ENCODE measurements at places on chromosomes 4 and X.

GRCh38 chr4:7736436-7737267 lies 203.0 kb downstream of the AFAP1 start:
- no peak for DNase-seq

GRCh38 chr4:156971676-156972378 lies at the start of gene PDGFC:
TSS of gene PDGFC (minus strand) at chr4:156971799. CDS start at chr4:156970903, 896 bp downstream.
- peak; percentile 56 for DNase-seq

DNA sequence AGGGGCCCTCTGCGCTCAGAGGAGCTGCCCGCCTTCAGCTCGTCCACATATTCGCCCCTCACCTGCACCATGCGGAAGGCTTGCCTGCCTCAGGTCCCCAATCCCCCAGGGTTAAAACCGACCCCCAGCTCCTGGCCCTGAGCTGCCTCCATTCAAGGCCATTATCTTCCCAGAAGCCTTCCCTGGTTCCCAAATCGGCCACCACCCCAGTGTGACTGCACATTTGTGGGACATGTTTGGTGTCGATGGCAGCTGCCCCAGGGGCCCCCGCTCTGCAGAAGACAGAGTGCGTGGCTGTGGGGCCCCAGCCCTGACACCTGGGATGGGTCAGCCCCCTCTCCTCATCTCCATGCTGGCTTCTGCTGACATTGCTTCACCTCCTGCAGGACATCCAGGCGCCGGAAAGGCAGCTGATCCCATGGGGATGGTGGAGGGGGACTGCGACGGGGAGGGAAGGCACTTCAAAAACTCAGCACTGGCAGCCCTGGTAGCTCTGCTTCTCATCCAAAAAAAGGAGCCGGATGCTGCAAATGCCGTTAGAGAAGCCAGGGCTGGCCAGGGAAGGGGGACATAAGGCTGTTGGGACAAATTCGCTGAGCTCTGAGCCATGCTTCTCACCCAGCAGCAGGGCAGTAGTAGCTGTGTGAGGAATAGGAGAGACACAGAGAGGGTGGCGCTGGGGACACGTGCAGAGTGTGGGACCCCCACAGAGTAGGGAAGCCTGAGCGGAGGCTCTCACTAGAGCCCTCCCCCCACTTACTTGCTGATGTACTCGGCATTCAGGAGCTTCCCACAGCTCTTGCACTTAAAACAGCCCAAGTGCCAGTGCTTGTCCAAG lies 78.5 kb downstream of the ABLIM2 start:
- no peak for DNase-seq

- peak; percentile 61 for DNase-seq
Observed at GRCh38 chr4:5708449-5709206, at the start of gene EVC2. TSS of gene EVC2 (minus strand) at chr4:5708559. CDS start at chr4:5708513, 46 bp downstream.

DNA sequence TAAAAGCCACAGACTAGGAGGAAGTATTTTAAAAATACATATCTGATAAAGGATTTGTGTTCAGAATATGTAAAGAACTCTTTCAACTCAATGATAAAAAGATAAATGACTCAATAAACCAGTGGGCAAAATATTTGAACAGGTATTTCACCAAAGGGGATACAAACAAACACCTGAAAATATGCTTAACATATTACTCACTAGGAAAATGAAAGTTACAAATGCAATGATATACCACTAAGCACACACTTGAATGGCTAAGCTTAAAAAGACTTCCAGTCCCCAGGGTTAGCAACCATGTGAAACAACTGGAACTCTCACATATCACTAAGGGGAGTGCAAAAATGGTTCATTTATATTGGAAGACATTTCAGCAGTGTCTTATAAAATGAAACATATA lies 131.6 kb downstream of the SLIT2 start:
- DNase-seq, result no peak

DNA sequence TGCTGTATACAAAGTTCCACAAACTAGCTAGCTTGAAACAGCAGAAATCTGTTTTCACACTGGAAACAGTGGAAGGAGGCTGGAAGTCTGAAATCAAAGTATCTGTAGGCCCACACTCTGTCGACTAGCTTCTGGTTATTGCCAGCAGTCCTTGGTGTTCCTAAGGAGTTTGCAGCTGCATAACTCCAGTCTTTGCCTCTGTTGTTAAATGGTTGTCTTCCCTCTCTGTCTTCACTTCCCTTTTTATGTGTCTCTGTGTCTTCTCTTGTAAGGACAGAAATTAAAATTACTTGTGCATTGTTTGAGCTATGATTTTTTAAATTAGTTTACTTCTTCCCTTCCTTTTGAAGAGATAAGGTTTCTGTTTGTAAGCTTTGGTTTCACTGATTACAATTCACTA lies 8.2 kb downstream of the MTHFD2L start:
- DNase-seq, result no peak

DNA sequence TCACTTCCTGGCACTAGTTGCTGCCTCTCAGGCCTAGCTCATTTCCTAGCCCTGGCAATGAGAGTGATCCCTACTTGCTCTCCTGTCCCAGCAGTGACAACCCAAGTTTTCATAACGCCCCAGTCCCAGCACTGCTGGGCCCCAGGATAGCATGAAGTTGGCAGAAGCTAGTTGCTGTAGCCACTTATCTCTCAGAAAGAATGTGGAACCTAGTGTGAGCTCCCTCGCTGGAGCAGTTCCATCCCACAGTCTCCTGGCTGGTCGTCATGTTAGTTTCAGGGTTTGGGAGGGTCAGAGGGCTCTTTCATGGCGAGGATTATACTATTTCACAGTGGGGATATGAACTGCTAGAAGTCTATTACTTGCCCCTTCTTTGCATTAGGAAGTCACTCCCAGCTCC lies 5.1 kb downstream of the PF4 start:
- no peak for DNase-seq

GRCh38 chr4:5478169-5478568 lies 230.2 kb downstream of the EVC2 start:
- DNase-seq, result no peak

GRCh38 chr4:85946821-85947220 lies 413.0 kb downstream of the MAPK10 start:
- DNase-seq, result no peak

DNA sequence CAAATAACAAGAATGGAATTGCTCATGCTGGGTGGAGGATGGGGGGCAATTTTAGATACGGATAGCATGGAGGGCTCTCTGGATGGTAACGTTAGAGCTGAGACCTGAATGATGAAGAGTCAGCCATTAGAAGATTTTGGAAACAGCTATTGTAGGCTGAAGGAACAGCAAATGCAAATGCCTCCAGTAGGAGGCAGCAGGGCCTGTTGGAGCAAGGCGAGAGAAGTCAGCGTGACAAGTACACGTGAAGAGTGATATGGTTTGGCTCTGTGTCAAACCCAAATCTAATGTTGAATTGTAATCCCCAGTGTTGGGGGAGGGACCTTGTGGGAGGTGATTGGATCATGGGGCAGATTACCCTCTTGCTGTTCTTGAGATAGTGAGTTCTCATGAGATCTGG lies 59.3 kb upstream of the SOD3 start:
- no peak for DNase-seq

GRCh38 chr4:154595807-154596206 lies 5.3 kb upstream of the FGA start:
- DNase-seq, result no peak

- DNase-seq, result peak; percentile 42
Observed at GRCh38 chr4:5892323-5893003, 423 bp downstream of the CRMP1 start.

- DNase-seq, result no peak
Observed at GRCh38 chr4:136935305-136935704, 597.0 kb downstream of the PCDH18 start.

DNA sequence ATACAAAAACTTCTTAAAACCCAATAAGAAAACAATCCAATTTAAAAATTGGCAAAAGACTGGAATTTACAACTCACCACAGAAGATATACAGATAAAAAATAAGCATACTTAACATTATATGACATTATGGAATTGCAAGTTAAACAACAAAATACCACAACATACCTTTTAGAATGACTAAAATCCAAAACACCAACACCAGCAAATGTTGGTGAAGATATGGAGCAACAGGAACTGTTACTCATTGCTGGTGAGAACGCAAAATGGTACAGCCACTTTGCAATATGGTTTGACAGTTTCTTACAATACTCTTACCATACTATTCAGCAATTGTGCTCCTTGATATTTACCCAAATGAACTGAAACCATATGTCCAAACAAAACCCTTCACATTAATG lies 112.4 kb downstream of the ADGRL3 start:
- DNase-seq, result no peak

DNA sequence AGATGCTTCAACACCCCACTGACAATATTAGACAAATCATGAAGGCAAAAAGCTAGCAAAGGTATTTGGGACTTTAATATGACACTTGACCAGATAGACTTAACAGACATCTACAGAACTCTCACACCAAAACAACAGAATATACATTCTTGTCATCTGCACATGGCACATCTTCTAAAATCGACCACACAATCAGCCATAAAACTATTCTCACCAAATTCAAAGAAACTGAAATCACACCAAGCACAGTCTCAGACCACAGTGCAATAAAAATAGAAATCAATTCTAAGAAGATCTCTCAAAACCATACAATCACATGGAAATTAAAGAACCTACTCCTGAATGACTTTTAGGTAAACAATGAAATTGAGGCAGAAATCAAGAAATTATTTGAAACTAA lies 340.8 kb downstream of the PPP1R2C start:
- DNase-seq, result no peak

DNA sequence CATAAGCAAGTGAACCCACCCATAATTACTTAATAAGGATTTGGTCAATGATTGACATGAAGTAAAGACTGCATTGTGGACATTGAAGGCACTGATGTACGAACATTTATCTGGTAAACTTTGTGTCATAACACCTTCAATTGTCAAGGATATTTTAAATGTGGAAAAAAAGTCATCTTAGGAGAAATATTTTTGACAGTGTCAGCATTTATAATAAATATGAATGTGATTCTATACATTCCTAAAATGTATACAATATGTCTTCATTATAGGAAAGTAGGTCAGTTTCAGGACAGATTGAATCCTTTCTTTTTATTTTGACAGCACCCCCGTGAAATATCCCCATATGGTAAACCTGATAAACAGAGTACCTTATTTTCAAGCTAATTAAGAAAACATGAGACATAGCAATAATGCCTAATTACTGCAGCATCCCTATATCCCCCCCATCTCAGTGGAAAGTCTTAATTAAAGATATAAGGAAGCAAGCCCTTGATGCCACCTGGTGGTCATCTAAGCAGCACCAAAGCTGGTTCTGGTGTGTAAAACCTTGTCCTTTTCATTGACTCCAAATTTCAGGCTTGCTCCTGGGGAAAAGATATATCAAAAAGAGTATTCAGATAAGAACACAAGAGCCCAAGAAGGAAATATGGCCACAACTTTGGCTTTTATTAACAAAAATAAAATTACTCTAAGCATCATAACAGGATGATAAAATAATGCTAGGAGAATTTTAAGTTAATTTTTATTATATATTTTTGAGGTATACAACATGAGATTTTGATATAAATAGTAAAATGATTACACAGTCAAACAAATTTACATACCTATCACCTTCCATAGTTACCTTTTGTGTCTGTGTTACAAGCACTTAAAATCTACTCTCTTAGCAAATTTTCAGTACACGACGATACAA lies 379.7 kb downstream of the TLL1 start:
- DNase-seq, result peak; percentile 5

DNA sequence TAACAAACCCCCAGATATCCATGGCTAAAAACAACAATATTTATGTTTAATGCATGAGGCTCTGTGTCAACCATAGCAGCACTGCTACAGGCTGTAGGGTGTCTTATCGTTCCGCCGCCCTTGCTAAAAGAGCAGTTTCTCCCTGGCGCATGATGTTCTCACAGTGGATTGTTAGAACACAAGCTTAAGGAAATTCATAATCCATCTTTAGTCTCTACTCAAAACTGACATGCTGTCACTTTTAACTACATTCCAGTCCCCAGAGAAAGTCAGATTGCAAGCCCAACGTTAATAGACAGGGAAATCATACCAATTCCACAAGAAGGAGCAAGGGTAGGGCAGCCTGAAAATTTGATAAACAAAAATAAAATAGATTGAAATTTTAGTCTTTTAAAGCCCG lies 1960.8 kb downstream of the PCDH7 start:
- no peak for DNase-seq

DNA sequence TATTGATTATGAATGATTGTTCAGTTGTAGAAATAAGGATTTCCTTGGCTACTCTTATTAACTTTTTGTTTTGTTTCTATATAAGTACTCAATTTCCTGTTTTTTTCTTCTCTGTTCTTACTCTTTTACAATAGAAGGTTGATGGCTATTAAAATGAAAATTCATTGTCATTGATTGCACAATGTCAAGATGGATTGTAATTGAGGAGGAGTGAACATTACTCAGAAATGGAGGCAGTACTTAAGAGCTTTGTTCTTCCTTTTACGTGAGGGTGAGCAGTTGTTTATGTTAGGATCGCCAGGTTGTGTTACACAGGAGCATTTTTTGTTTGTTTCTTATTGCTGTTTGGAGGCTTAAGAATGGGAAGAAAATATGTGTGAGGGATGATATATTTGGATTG lies 2062.4 kb downstream of the ARAP2 start:
- DNase-seq, result no peak

DNA sequence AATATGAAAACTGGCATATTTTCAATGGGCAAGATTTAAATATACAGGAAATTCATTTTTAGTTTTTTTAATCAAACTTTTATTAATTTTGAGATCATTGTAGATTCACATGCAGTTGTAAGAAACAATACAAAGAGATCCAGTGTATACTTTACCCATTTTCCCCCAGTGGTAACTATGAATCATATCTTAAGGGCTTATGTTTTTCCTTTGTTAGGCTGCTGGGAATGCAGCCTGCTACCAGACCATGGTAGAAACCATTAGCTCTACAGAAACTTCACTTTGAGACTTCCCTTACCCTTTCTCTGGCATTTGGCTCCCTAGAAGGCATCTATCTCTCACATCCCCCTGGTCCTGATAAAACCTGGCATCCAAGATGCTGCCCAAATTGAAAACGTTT lies 147.6 kb upstream of the EOLA2 start:
- no peak for DNase-seq

- peak; percentile 7 for DNase-seq
Observed at GRCh38 chr4:114694770-114695169, 96.2 kb downstream of the UGT8 start.

GRCh38 chr4:52099860-52100461 lies 48.9 kb downstream of the SPATA18 start:
- DNase-seq, result no peak

DNA sequence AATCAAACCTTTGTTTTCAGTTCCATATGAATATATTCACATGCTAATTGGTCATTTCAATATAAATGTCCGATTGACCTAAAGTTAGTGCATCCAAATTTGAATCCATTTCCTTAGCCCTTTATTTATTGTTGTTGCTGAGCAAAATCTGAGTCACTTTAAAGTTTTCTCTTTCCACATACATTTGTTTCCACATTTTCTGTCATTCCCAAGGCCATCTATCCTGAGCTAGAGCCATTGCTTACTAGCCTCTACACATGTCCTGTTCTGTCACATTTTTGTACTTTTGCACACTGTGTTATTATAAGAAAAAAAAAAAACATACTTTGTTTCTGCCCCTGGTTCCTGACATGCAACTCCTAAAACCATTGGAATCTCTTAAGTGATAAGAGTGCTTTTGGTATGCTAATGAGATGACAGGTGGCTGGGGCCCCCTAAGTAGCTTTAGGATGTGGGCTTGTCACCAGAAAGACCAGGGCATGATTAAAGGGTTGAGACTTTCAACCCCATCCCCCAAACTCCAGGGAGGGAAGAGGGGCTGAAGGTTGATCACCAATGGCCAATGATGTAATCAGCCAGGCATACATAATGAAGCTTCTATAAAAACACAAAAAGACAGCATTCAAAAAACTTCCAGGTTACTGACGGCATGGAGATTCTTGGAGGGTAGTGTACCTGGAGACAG lies 353.3 kb upstream of the MAGEB16 start:
- DNase-seq, result no peak
